ENCODE measurements at places on chromosomes 16 and 17.

DNA sequence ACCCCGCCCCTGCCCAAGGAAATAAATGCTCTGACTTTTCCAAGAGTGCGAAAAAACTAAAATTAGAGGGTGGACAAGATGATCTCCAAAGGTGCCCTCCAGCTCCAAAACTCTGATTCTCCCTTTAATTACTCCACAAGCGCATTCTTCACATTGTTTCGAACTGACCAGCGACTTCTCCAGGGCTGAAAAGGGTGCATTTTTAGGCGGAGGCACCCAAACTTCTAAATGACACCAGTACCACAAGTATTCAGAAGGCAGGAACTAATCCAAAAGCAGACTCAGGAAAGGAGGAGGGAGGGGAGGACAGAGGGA is 750 bp downstream of the ZFHX3 start:
- DNase-seq: no peak

GRCh38 chr17:75652341-75652740 is 14.6 kb downstream of the RECQL5 start:
- DNase-seq: no peak

- no peak for DNase-seq
Observed at GRCh38 chr16:31471241-31471874, 594 bp upstream of the TGFB1I1 start.

GRCh38 chr16:80719573-80719972 is 84.8 kb downstream of the CDYL2 start:
- DNase-seq: no peak

- DNase-seq: peak; percentile 66
Observed at GRCh38 chr17:64306850-64307463, 43.9 kb upstream of the TEX2 start.

DNA sequence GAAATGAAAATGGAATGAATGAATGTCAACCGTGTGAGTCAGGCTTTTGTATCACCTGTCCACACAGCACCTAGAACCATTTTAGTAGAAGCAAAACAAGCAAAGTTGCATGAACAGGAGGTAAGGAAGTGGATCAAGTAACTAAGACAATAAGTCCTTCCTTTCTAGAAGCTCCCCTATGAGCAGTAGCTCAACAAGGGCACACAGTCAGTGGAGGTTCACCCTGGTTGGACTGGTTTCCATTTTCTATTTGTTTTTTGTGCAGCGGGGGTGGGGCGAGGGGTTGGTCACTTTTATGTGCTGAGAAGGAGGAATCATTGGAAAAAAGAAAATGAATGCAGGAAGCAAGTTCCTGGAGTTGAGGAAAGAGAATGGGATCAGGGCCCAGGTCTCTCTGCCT is 4.0 kb upstream of the HSBP1 start:
- DNase-seq: peak; percentile 36

GRCh38 chr17:77790143-77790829 is 168.2 kb upstream of the TNRC6C start:
- no peak for DNase-seq

GRCh38 chr16:86987746-86988670 is 329.2 kb downstream of the C16orf95 start:
- DNase-seq: no peak

DNA sequence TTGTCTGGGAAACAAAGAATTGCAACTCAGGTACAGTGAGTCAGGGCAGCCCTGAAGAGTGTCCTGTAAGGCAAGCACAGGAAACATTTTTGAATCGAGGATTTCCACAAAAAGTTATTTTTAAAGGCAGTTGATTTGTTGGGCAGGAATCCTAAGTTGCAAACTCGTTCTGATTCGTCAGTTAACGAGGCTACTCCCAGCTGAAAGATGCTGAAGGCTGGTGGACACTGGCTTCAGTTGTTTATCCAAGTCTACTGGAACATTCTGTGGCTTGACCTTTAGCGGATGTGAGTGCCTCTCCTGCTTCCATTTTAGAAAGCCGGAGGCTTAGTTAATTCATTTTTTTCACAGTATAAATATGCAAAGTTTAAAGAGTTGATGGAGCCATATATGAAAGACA is 84.2 kb downstream of the KCNJ12 start:
- DNase-seq: no peak

- DNase-seq: no peak
Observed at GRCh38 chr16:3659251-3659650, 4.8 kb downstream of the DNASE1 start.

DNA sequence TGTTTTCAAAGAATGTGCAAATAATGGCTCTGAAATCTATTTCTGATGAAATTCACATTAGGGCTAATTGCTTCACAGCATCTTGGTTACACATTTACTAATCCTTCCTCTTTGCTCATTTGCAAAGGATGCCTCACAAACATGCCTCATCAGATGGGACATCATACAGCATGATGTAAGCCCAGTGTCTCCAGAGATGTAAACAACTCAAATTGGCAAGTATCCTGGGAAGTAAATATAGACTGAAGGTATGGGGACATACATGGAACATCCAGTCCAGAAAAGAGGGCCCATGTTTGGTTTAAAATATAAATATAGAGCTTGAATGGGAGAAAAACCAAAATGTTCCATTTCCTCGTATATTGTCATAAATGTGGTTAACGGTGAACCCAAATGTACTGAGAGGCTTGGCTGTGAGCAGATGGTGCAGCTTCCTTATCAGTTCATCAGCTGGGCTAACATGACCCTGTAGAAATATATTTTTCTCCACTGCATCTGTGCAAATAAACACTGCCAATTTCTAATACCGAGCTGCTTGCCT is 142.9 kb upstream of the NUDT7 start:
- DNase-seq: no peak

DNA sequence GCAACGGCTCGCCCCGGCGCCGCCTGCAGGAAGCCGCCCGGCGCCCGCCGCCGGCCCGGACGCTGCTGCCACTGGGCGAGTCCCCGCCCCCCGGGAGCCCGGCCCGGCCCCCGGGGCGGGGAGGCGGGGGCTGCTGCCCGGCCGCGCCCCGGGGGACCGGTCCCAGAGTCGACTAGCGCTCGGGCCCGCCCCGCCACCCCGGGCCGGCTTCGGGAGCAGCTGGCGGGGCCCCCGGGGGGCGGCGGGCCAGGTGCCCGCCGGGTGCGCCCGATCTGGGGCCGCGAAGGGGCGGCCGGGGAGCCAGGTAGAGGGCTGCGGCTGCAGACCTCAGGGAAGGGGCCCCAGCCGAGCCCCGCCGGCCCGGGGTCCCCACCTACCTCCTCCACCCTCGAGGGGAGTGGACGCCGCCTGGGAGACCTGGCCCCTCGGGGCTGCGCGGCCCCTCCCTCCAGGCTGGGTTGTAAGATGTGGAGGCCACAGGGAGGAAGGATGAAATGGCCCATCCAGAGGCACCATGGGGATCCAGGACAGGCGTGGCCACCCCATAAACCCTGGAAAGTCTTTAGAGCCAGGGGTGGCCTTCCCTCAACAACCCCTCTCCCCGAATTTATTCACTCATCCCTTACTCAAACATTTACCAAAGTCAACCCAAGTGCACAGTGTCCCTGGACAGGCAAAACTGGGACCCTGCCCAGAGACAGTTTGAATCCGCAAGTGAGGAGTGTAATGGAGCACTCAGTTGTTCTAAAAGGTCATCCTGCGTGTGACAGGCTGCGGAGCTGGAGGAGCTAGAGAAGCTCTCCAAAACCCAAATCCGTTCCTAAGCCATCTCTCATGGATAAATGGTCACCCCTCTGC is at the start of gene CDYL2:
TSS of gene CDYL2 (minus strand) at position 73 of the 858 bp plus-strand sequence. CDS start 425 bp downstream, outside the sequence.
- DNase-seq: peak; percentile 44

DNA sequence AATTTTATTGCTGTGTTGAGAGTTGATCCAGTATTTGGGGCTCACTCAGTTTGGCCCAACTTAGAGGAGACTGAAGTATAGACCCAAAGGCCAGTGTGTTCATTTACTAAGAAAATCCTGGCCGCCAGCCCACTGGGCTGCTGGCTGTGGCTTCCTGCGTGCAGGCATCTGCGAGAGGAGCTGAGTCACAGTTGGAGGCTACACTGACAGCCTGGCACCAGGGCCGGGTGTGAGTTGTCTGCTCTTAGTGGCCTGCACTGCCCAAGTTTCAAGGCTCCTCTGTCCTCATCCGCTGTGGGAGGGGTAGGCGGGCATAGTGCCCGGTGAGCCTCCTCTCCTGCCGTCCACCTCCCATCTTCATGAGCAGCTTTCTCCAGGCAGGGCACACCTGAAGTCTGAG is 54.2 kb downstream of the PLD6 start:
- DNase-seq: peak; percentile 92

- DNase-seq: no peak
Observed at GRCh38 chr16:29192329-29193247, 207.7 kb downstream of the LAT start.

DNA sequence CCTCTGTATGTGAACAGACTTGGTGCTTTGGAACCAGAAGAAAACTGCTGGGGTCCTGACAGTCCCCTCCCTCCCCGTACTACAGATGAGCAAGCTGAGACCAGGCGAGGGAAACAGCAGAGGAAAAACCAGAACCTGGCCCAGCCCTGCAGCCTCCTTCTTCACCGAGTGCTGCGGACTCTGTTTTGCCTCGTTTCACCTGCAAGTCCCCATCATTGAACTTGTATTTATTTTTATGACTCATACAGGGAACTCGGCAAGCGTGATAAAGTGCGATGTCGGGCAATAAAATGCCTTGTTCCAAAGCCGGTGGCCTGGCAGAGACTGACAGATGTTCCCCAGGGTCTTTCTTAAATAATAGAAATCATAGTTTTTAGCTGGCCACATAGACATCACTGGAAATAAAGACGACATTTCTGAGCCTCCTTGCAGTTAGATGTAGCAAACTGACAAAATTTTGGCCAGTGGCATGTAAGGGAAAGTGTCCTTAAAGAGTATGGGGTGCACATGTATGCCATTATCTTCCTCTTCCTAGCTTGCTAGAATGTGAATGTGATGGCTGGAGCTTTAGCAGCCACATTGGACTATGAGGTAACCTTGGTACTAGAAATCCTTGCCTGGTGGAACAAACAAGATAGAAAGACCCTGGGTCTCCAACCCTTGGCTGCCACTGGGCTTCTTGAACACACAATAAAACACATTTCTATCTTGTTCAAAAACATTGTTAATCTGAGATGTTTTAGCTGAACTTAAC is 128.6 kb downstream of the IRF8 start:
- no peak for DNase-seq

DNA sequence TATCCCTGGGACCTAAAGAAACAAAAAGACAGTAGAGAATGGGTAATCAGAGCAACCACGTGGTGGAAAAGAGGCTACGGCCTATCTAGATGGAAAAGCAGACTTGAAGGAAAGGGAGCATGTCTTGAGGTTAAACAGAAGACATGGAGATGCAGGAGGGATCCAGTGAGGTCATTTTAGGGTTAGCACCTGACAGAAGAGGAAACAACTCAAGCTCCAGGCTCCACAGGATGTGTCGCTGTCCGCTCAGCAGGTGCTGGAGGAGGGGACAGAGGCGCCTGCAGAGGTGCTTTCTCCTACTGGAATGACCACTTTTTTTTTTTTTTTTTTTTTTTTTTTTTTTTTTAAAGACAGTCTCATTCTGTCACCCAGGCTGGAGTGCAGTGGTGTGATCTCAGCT is 47.5 kb upstream of the CLEC3A start:
- no peak for DNase-seq

GRCh38 chr16:4500272-4500671 is 24.1 kb downstream of the HMOX2 start:
- peak; percentile 88 for DNase-seq

- no peak for DNase-seq
Observed at GRCh38 chr16:2514333-2515179, 804 bp downstream of the ATP6V0C start.

- no peak for DNase-seq
Observed at GRCh38 chr17:7081341-7082062, 1.5 kb upstream of the CLEC10A start.

- no peak for DNase-seq
Observed at GRCh38 chr16:84631886-84632285, 14.0 kb upstream of the COTL1 start.

DNA sequence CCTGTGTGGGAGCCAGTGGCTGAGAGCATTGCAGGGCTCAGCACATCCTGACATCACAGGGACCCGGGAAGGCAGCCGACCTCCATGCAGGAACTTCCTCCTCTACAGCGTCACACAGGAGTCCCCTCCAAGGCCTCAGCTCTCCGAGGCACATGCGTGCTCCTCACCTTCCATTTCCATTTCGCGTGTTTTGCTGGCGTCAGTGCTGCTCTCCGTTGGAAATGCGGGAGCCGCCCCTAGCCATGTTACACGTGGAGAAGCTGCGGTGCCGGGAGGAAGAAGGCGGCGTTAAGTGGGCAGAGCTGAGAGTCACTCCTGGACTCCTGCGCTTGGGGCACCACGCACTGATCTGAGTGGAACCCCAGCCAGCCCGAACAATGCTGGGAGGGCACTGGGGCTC is 25.2 kb upstream of the CRISPLD2 start:
- no peak for DNase-seq

DNA sequence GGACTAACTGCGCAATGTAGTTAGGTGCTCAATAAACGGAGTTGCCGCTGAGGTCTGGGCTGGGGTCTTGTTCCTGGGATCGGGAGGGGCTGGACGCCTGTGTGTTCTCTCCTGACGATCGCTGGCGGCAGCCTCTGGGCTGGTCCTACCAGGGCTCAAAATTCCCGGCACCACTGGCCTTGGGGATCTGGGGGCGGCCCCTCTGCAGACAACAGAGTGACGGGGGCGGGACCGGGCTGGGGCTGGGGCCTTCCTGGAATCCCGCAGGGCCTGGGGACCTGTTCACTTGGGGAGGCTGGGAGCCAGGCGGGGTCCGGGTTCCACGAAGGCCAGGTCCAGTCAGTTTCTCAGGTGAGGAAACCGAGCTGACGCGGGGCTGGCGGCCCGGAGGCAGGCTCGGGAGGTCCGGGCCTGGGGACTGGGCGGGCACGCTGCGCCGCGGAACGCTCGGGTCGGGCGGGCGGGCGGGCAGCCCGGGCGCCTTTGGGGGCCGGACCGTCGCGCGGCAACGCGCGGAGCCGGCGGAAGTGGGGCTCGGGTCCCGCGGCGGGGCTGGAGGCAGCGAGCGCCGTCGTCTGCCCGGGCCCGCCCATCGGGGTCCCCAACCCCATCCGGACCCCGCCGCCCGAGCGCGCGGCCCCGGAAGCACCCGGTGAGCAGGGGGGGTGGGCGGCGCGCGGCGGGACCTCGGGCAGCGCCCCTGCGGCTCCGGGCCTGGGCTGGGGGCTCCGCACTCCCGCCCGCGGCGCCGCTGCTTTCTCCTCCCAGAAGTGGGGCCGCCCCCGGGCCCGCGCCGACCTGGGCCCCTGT is at the start of gene PIGQ:
TSS of gene PIGQ (plus strand) at position 524 of the 810 bp plus-strand sequence. CDS start 4,107 bp downstream, outside the sequence.
- peak; percentile 47 for DNase-seq

DNA sequence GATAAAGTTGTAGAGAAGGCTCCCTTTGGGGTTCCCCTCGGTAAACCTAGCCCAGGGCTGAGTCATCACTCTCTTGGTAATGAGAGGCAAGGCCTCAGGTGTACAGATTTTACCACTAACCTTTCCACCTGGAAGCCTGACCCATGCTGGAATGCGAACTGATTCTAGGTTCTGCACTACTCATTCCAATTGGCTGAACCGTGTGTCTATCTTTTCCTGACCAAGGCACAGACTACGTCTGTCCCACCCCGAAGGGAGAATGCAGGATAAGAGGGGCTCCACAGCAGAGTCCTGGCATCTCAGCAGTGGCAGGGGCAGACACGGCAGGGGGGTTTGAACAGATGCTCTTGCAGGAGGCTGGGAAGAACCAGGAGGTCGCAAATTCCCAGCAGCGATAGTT is 65.4 kb upstream of the B4GALNT2 start:
- no peak for DNase-seq

Measured in epithelial cell of esophagus (primary cell).